Activated naive CD4-positive, alpha-beta T cell treated with anti-CD3 and anti-CD28 coated beads for 36 hours (primary cell): ENCODE measurements at places on chromosomes 1 and 21. TPM values are rescaled to one million over a fixed set of nuclear protein-coding genes. Genes with fewer than 3 reads are reported as not detected.

GRCh38 chr1:5811419-5811818 lies 180.8 kb downstream of the NPHP4 start:
- no peak for DNase-seq

- peak; percentile 71 for DNase-seq
These were observed 32.1 kb upstream of the EPHX4 start for GRCh38 chr1:91997607-91998195.

GRCh38 chr1:155455588-155456195 lies 106.9 kb downstream of the ASH1L start:
- no peak for DNase-seq

DNA sequence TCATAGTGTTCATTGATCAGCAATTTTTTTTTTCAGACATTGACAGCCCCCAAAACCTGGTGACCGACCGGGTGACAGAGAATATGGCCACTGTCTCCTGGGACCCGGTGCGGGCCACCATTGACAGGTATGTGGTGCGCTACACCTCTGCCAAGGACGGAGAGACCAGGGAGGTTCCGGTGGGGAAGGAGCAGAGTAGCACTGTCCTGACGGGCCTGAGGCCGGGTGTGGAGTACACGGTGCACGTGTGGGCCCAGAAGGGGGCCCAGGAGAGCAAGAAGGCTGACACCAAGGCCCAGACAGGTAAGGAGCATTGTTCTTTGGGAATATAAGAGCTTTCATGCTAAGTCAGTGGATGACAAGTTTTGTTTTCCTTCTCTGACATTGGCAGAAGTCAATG lies 49.3 kb downstream of the TNN start:
- DNase-seq: no peak

The MX2 gene
- 33.4 TPM for total RNA-seq
